Hypothalamus (tissue), 51 donors: ENCODE measurements at places on chromosomes 3 and 15.

DNA sequence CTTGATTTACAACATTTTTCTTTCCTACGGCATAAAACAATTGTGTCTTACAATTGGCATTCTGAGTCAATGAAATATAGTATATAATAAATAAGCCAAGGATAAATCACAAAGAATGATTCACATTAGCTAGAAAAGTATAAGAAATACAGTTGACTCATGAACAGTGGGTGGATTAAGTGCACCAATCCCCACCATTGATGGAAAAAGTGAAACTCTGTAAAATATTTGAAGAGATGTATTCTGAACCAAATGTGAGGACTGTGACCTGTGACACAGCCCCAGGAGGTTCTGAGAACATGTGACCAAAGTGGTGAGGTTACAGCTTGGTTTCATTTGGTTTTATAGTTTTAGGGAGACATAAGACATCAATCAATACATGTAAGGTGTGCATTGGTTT is 227.5 kb downstream of the ALCAM start:
- no peak for DNase-seq

GRCh38 chr3:185720326-185720725 is 104.5 kb downstream of the IGF2BP2 start:
- no peak for DNase-seq

DNA sequence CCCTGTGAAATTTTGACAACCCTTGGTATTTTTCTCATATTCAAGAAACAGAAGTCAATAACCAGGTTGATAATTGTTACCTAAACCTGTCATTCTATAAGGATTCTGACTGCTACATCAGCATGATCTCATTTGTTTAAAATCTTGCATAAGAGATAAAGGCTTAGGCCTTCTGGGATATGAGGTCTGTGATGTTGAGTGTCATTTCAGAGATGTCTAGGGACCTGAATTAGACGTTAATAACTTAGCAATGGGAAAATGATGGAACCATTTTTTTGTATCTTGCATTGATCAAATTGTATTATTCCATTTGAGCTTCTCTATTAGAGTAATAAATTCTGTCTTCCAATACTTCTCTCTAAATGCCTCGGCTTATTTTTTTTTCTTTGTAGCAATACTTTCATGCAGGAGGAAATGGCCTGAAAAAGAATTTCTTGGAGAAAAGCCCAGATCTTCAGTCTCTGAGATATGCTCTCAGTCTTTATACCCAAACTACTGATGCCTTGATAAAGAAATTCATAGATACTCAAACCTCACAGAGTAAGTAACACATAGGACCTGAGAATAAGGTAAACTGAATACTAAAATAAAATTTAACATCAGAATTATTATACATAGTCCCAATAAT is 589.3 kb downstream of the UNC13C start:
- DNase-seq = no peak

- DNase-seq = no peak
These were observed 7.2 kb upstream of the MGLL start for GRCh38 chr3:127829537-127829936.

DNA sequence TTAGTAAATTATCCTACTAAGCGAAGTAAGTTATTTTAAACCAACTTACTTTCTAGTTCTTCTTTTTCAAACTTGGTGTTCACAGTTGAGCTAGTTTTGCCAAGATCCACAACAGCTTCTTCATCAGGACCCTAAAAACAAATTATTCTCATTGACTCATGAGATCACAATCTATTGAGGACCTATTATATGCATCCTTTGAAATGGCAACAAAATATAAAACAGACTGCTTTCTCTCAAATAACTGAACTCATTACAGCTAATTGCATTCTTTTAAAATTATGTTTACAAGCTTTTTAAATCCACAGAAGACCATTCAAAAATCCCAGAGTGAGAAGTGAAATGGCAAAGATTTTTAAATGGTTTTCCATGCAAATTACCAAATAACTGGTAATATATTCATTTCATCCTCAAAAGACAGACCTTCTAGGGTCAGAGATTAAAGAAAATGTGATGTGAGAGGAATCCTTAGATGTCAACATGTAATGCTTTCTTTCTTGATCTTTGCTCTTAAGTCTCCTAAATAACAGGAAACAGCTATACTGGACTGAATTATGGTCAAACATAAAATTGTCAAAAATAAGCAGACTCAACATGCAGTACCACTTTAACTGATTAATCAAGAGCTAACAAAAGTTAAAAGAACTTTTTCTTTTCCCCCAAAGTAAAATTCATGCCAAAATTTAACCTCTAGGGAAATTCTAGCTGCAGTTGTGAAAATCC is 31.7 kb downstream of the SLC4A7 start:
- no peak for DNase-seq

- DNase-seq = no peak
These were observed 8.3 kb upstream of the IL16 start for GRCh38 chr15:81188354-81188753.

- no peak for DNase-seq
These were observed 110.7 kb upstream of the CDIN1 start for GRCh38 chr15:36468746-36469145.

- no peak for DNase-seq
These were observed 103.8 kb downstream of the WDR76 start for GRCh38 chr15:43930556-43930955.

DNA sequence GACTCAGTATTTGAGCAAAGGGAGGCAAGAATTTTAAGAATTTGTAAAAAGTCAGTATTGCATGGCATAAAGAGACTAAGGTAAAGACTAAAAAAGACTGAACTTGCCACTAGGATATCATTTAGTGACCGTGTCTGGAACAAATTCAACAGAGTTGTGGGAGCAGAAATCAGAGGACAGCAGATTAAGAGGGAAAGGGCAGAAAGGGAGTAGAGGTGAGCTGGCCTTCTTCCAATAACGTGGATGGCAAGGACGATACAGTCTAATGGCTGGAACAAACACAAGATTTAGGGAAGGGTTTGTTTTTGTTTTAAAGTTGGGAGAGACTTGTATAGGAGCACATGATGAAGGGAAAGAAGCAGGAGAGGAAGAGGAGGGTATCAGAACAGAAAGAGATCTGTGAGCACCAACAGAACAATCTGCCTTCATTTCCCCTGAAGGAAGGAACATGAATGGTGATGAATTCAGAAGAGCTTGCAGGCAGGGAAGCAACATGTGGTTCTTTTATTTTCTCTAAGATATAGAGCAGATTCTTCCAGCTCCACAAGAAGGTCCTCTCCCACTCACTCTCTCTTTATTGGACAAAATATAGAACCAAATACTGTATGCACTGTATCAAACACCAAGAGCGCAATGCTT is 8.6 kb downstream of the VGLL4 start:
- DNase-seq = no peak

DNA sequence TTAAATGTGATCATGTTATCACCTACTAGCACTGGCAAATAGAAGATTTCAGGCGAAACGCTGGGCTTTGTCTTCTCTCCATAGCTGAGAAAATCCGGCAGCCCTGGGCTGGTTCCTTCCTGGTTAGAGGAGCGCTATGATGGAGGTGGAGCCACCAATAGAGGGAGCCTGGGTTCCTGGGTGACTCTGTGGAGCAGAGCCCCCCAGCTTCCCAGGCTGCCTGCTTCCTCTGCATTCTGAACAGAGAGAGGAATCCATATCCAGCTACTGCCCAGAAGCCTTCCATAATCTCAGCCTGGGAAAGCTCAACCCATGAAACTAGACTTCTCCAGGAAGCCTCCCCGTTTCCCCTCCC is 32.6 kb upstream of the IQSEC1 start:
- no peak for DNase-seq

DNA sequence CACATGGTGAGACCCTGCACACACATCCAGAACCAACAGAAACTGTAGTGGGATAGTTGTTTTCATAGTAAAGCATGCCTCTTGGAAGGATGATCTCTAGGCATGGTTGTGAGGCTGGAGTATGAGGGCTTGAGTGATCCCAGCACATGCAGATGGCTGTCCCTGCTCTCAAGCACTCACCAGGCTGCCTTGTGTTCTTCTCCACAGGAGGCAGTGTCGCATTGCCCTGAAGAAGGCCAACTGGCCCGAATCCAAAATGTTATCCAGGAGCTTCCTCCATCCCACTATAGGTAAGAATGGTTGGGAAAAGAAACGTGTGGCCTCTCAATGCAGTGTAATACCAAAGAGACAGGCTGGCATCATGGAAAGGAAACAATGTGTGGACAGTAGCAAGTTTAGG is 82.7 kb downstream of the TMEM39A start:
- DNase-seq = no peak

GRCh38 chr3:59249698-59250361 is 200.0 kb upstream of the CFAP20DC start:
- DNase-seq = no peak

GRCh38 chr15:56892659-56893363 is 25.6 kb upstream of the TCF12 start:
- no peak for DNase-seq
